ENCODE measurements at places on chromosomes 5 and 9. TPM values are rescaled to one million over a fixed set of nuclear protein-coding genes. Genes with fewer than 3 reads are reported as not detected.

Gene KCNN2
- 184 TPM for polyA plus RNA-seq

Gene UBE2QL1
- 0.71 TPM for polyA plus RNA-seq

Gene ATG12
- 53.1 TPM for polyA plus RNA-seq

Gene NMUR2
- polyA plus RNA-seq: 0.03 TPM

- DNase-seq: no peak
Observed at GRCh38 chr9:110261632-110262031, 5.3 kb upstream of the TXN start.

GRCh38 chr5:138605254-138605972, 30.2 kb upstream of the HSPA9 start:
- no peak for DNase-seq

GRCh38 chr5:144011388-144011787, 159.1 kb downstream of the YIPF5 start:
- DNase-seq: no peak

GRCh38 chr5:160039810-160040470, 31.0 kb downstream of the TTC1 start:
- DNase-seq: no peak

DNA sequence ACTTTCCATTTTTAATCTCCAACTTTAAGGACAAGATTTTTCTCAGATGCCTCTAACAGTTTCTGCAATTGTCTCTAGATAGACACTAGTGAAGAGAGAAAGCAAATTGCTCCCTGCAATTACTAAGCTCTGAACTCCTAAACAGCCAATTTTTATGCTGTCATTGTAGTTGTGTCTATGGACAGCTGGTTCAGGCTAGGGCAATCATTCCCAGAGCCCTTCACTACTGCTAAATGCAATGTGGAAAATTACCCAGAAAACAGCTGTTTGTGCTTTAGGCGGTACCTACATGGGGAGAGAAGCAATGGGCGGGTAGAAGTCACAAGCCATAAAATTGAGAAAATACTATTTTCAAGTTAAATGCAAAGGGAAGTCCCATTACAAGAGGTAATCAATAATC, 211.6 kb downstream of the SPOCK1 start:
- no peak for DNase-seq

- no peak for DNase-seq
Observed at GRCh38 chr5:84085387-84086041, 299.2 kb downstream of the EDIL3 start.

DNA sequence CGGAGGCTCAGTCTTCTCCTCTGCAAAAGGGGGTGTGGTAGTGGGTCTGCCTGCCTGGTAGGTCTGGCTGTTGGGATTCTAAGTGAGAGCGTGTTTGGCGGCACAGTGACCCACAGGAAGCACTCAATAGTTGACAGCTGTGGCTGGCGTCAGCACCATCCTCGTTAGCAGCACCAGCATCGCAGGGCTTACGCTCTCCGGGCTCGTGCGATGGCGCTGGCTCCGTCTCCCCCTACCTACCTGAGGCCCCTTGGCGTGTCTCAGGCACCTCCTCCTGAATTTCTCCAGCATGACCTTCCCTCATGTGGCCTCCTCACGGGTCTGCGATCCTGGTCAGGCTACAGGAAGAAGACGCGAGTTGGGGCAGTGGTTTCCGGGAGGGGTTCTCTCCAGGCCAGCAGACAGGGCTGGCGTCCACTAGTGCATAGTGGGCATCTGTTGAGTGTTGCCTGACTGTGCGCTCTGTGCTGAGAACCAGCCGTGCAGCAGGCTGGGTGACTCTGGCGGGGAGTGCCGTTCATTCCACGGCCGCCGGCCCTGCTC, 66.9 kb downstream of the HMCN2 start:
- no peak for DNase-seq

DNA sequence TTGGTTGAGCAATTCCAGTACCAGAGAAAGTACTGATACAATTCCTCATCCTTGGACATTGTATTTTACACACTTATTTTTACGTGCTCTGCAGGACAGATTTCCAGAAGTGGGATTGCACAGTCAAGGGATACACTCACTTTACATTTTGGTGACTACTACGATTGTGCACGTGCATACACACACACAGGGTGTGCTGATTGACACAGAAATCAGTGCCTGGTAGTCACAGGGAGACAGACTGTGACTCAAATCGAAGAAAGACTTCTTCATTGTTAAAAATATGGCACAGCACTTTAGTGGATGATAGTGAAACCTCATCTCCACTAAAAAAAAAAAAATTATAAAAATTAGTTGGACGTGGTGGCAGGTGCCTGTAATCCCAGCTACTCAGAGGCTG, 1.5 kb downstream of the GARIN3 start:
- no peak for DNase-seq

GRCh38 chr9:33209394-33209793, 30.6 kb upstream of the SPINK4 start:
- no peak for DNase-seq

Measured in adrenal gland (tissue), 19 donors.